ENCODE measurements at places on chromosomes 3 and 15.

DNA sequence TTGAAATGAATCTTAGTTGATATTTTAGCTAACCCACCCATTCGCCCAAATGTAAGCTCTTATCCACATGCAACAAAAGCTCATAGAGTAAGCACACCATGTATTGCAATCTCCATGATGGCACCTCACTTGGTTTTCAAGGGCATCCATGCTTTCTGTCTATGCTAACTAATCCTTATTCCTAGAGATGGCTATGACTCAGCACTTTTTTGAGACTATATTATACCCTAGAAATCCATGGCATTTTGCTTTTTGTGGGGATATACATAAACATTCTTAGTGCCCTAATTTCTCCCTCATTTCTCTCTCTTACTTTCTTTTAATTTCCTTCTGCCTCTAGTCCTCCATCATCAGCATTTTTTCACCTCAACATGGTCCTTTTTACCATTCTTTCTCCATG lies 168.5 kb upstream of the STT3B start:
- DNase-seq, result no peak

DNA sequence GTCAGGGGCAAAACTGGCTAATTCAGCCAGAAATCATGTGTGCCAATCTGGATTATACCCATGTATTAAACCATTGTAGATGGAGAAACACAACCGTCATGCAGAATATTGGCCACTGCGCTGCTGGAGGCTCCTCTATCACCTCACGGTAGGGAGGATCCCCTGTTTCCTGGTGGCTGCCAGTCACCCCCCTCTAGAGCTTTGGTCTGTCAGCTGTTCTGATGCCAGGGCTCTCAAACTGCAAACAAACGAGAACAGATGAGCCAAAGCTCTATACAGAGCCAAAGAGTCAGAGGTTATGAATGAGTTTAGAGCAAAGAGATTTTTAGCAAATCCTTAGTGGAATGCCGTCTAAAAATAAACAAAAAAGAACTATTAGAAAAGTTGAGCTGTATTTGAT lies 62.5 kb downstream of the IL20RB start:
- DNase-seq, result no peak

DNA sequence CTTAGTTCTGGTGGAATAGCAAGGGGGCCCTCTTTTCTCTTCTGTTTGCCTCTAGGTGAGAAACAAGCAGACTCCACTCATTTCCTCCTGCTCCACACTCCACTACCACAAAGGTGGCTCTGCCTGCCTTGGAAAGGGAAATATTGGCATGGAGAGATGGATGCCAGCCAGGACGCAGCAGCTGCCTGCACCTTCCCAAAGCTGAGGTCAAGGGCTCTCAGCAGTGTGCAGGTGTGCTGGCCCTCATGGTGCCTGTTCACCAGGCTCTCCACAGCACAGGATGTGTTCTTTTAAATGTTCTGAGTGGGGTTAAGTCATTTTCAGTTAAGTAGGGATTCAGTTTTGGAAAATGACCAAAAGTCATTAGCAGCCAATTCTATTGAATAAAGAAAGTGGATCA lies 211.2 kb upstream of the STRIT1 start:
- no peak for DNase-seq

DNA sequence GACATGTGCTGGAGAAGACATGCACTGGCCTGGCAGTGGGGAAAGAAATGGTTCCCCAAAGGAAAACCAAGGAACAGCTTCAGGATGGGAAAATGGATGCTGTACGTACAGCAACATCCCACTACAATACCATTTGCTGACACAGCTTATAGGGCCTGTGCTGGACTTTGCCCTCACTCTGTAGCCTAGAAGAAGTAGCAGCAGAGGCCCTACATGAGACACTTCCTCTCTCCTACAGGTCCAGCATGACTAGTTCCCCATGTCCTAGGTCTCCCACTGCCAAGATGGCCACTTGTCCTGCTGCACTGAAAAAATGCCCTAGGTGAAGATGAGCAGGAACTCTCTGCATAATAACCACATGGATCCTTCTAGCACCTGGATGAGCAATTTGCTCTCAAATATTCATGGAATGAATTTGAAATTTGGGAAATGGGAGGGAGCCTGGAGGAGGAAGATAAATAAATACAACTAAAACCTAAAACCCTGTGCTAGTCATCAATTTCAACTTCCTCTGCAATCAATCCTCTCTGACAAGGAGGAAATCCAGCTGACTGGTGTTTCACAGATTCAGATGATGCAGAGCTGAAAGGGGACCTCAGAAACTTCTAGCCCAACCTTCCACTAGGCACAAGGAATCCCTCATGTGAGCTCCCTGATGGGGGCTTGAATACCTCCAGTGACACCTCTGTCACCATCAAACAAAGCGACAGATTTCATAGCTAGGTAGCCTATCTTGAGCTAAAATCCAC lies 514.3 kb upstream of the PPP2R3A start:
- peak; percentile 37 for DNase-seq

DNA sequence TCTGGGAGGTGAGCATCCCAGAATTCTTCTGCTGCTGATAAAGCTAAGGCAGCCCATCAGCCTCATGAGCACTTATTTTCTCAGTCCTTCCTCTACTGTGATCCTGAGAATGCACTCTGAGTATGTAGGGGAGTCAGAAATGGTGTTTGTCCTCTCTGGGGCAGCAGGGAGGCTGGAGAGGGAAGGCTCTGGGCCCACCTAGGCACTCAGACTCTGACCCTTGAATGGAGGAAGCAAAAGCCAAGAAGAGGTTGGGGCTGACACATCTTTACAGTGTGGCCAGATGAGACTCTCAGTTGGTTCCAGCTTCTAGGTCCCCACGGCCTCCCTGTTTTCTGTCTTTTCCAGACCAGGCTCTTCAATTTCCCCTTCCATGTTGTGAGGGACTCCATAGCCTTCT lies 36.1 kb upstream of the BLM start:
- DNase-seq, result no peak

DNA sequence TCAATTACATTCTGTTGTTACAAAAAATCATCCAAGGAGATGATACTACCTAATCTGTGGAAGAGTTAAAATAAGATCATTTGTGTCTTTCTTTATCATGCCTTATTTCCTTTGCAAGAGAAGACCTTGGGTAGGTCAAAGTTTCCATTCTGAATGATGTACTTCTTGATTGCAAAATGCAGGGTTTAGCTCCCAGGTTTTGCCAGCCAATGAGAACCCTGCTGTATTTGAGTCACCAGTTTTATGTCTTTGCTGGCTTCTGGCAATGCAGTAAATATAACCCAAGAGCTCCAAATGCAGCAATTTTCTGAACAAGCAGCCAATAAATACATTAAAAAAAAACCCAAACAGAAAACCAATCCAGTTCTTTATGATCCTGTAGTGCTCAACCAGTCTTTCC lies 204.9 kb downstream of the CADPS start:
- DNase-seq, result no peak

GRCh38 chr3:133600572-133601081 lies 27.1 kb downstream of the CDV3 start:
- DNase-seq, result no peak

DNA sequence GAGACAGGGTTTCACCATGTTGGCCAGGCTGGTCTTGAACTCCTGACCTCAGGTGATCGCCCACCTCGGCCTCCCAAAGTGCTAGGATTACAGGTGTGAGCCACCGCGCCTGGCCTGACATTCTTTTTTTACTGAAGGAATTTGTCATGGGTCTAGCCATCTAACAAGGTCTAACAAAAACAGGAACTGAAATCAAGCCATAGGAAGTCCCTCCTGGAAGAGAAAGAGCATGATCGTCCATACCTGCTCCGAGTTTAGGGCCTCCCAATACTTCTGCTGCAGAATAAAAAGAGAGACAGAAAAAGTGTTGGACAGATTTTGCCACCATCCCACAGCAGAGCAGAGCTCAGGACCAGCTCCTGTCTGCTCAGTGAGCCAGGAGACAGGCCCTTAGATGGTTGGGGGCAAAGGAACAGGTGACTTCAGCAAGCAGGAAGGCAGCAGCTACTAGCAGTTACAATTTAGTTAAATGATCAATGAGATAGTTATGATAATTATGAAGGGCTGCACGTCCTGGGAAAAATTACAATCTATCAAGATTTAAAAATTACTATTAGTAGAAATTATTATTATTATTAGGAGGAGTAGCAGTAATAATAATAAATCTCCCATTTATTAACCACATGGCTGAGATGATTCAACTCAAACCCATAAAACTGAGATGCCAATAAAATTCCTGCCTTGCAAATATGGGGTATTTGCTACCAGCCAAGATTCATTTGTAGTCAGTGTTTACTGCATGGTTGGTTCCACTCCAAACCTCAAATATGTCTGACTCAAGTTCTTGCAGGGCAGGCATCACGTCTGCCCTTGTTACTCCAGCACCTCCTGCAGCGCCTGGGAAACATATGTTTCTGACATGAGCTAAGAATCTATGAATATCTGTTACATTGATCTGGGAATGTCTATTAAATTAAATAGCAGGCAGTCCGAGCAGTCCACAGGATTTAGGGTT lies 40.1 kb downstream of the TMEM44 start:
- no peak for DNase-seq

- DNase-seq, result no peak
Observed at GRCh38 chr3:74500257-74500656, 114.2 kb downstream of the CNTN3 start.

DNA sequence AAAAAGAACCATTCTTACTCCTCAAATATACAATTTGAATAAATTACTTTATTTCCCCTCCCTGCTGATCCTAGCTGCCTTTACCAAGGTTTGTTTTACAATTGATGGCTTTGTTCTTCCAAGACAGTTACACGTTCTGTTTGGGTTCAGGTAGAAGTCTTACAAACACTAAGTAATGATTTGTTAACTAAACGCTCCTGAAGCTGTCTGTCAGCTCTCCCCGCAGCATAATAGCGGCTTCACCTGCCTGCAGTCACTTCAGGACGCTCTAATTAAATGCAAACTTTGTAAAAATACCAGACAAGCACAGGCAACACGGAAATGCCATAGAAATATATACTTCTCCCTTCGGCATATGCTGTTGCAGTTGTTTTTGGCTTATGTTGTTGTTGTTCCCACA lies 176.4 kb upstream of the MDFIC2 start:
- DNase-seq, result no peak

GRCh38 chr15:35657679-35658311 lies 111.8 kb upstream of the DPH6 start:
- no peak for DNase-seq

GRCh38 chr3:2714834-2715233 lies 395.3 kb downstream of the IL5RA start:
- DNase-seq, result peak; percentile 2

DNA sequence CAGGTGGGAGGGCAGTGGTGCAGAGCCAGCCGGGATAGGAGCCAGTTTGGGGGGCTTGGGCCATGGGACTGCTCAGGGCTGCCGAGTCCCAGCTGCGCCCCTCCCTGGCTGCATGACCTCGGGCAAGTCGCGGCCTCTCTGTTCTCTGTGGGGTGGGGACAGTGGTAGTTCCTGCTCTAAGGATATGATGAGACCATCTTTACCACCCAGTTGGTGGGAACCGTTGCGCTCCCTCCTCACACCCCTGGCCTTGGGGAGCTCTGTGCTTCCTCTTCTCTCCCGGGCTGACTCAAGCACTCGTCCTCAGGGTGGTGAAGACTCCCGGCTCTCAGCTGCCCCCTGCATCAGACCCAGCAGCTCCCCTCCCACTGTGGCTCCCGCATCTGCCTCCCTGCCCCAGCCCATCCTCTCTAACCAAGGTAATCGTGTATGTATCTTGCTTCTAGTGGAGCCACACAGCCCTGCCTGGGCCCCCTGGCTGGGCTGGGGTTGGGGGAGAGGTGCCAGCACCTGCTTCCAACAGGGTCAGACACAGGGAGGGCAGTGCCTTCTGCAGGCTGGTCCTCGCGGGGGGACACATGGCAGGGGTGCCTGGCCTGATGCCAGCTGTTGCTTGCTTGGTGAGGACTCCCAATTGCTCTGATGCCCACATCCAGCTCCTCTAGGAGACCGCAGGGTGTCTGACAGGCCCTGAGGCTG lies 15.1 kb upstream of the STAB1 start:
- DNase-seq, result no peak

DNA sequence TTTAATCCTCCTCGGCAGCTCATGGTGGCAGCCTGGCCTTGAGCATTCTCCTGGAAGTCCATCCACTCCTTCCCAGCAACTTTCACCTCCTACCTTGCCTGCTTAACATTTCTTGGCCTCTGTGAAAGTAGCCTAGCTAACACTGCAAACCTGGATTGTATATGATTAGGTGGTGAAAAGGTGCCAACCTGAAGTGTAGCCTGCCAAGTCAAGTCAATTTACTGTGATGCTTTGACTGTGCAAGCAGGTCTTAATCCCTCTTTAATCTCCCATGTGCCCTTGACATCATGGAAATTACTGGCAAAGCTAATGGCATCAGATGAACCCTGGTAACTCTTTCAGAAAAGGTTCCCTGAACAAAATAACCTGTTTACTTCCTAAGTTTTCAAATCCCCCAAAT lies 169.7 kb upstream of the NR2F2 start:
- DNase-seq, result no peak

DNA sequence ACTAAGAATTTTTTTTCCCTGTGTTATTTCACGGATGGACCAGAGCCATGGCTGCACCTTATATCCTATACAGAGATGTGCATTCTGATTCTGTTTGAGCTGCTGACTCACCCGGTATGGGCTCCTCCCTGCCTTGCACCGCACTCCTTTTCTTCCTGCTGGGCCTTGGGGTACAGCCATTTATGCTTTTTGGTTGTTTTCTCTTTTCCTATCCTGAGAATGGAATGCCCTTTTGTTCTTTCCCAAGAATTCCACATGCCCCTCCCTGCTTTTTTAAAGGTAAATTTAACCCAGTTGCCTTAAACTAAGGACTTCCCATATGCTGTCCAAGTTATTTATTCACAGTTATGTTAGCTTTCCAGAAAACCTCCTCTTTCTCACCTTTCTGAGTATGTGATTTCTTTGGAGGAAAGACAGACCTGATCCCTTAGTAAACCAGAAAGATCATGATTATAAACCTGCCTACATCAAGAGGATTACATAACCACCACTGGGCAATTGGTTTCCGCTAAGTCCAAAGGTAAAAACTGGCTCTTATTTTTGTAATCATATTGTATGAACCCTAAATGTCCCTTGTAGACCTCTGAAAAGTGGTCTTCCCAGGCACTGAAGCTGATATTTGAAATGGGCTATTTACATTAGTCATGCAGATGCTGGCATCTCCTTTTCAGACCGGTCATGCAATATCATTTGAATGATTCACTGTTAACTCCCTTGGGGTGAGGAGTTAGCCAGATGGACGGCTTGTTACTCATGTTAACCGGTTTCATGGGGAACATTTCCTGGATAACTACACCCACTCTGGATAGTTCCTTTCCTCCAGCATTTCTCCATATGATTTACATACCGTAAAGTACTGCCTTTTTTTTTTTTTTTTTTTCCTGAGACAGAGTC lies 45.5 kb downstream of the TMOD3 start:
- peak; percentile 41 for DNase-seq

Data from NB4 (cell line).